GM18507 (cell line): ENCODE measurements at places on chromosomes 13 and 19.

DNA sequence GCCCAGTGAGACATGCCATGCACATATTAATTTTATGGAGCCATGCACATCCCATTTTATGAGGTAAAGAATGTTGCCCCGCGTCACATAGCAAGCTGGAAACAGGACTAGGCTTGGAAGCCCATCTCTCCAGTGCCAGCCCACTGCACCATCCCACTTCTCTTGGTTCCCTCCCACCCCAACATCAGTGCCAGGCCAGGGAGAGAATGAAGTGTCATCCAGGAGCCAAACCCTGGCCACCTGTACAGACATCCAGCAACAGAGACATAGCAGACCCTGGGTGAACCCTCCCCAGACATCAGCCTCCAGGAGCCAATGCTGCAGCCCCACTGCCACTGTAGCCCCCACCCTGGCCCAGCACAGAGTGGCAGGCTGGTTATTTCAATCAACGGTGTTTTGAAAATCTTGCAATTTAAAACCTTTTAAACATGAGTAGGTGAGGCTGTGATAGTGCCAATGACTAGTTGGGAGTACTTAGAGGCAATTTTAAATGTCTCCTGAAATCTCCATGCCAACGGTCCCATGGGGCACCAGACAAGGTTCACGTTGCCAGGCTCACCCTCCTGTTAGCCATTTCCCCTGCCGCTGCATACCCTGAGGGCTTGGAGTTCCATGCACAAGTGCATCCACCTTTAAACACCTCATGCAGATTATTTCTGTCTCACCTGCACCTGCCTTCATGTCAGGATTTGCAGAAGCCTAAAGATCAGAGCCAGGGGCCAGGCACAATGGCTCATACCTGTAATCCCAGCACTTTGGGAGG, 34.7 kb downstream of the VSTM2B start:
- no peak for DNase-seq

DNA sequence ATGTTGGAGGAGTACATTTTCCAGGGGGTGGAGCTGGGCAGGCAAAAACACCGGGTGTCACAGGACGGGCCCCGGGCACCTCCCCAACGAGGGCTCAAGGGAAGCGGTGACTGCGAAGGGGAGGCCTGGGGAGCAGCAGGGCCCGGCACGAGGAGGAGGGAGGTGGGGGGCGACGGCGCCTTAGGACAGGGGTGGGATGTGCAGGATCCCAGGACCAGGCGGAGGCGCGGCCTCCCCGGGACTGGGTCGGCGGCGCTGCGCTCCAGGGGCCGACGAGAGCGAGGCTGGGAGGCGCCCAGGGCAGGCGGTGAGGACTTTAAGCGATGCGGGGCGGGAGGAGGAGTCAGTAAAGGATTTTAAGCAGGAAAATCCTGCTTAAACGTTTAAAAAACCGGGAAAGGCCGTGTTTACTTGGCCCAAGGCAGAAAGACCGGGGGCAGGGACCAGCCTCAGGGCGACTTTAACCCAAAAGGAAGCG, 427 bp downstream of the ZNF160 start:
- no peak for DNase-seq

DNA sequence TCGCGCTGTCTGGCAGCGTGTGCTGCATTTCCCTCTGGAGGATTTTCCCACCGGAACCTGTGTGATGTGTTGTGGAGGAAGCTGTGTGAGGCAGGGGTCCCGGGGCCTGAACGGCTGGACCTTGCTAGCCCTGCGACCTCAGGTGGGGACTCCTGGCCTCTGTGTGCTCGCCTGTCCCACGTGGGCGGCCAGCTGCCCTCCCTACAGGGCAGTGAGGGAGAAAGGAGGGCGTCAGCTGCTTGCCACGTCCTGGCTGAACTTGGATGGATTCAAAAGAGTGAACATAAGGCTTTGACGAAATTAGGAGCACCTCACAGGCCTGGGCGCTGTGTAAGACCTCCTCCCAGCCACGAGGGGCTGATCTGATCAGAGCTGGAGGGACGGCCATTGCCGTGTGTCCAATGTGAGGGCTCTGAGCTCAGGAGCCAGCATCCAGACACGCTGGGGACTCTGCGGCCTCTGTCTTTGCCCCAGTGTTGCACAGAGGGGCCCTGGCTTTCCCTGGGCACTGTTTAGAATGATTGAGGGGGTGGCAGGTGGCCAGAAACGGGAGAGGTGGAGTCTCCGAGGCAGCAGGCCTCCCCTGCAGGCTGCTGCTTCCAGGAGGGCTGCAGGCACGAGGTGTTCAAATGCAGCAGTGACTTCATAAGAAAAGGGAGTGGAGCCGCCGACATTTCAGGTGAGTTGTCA, 13.0 kb downstream of the TFDP1 start:
- no peak for DNase-seq

DNA sequence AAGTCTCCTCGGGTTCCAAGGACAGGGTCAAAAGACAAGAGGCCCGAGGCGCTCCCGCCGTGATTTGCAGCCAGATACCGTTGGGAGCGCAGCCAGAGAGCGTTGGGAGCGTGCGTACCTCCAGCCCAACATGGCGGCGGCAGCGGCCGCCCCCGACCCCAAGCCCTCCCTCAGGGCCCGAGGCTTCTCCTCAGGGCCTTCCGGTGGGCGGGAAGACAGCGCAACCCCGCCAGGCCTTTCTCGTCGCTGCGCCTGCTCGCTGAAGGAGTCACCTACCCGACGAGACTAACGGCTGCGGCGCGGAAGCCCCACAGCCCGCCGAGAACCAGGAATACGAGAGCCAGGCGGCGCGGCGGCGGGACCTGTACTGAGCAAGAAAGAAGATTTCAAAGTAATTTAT, 3.2 kb upstream of the ZNF850 start:
- no peak for DNase-seq
